Stimulated activated CD4-positive, alpha-beta T cell treated with anti-CD3 and anti-CD28 coated beads, TNF-alpha, amount 100 ng/mL, for 1 hour (primary cell): ENCODE measurements at places on chromosomes 2 and 18.

DNA sequence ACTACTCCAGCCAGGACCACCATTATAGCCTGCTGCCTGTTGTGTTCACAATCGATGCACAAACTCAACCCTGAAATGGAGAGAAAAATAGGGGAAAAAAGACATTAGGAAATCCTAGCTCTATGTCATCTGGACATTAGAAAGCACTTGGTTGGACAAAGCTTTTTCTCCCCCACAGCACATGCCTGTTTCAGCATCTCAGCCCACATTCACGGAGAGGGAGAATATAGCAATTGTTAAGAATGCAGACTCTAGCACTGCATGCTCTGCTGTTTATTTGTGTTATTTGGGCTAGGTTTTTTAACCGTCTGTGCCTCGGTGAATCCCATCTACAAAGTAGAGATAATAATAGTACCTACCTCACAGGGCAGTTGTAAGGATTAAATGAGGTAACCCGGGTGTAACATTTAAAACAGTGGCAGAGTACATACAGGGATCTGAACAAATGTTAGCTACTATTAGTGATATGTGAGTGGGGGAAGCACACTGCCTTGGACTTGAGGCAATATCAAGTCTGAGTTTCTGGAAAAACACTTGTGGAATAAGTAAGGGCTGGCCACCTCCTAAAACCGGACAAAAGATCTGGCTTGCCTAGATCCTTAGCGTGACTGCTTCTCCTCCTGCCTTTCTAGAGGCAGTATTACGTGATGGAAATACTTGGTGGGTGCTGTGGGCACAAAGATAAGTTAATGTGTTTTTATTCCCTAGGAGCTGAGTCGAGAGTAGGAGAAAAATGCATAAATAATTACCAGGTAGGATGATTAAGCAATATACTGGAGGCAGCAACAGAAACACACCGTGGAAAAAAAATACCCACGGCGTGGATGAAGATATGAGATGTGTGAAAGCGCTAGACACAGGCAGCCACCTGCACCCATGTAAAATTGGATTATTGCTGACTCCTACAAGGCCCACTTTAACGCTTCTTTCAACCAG is 1.0 kb upstream of the PPP1CB start:
- no peak for DNase-seq

- DNase-seq, result no peak
Observed at GRCh38 chr2:24918326-24919036, 1.6 kb downstream of the ADCY3 start.

DNA sequence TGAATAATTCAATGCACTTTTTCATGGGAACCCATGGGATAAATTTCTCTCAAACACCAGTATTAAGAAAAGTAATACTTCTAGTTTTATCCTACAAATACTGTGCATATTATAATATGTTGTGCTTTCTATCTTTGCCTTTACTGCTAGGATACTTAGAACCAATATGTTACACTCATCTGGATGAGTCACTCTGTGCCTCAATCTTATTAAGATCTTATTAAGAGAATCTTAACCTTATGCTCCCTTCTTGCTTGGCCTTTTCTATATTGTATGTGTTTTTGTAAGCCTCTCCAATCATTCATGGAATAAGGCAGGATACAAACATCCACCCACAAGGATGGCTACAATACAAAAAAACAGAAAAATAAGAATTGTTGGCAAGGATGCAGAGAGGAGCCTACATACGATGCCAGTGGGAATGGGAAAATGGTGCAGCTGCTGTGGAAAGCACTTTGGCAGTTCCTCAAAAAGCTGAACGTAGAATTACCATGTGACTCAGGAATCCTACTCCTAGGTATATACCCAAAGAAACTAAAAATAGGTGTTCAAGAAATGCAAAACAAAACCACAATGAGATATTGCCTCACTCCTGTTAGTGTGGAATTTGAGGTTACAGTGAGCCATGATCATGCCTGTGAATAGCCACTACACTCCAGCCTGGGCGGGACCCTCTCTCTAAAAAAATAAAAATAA is 10.7 kb upstream of the TWSG1 start:
- DNase-seq, result no peak

GRCh38 chr2:140641163-140641562 is 1489.7 kb downstream of the LRP1B start:
- DNase-seq, result no peak

DNA sequence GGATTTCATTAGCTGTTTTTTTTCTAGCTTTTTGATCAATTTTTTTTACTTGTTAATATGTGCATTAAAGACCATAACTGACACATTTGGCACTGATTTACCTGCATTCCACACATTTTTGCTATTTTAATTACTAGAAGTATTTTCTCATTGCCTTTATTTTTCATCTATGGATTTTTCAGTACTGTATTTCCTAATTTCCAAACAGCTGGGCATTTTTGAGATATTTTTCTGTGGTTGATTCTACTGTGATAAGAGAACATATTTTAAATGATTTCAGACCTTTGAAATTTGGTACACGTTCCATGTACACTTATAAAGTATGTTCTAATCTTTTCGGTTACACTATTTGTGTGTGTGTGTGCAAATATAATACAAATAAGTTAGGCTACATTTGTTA is 135.3 kb downstream of the PARD3B start:
- DNase-seq, result no peak

- no peak for DNase-seq
Observed at GRCh38 chr2:5734859-5735520, 42.8 kb downstream of the SOX11 start.

DNA sequence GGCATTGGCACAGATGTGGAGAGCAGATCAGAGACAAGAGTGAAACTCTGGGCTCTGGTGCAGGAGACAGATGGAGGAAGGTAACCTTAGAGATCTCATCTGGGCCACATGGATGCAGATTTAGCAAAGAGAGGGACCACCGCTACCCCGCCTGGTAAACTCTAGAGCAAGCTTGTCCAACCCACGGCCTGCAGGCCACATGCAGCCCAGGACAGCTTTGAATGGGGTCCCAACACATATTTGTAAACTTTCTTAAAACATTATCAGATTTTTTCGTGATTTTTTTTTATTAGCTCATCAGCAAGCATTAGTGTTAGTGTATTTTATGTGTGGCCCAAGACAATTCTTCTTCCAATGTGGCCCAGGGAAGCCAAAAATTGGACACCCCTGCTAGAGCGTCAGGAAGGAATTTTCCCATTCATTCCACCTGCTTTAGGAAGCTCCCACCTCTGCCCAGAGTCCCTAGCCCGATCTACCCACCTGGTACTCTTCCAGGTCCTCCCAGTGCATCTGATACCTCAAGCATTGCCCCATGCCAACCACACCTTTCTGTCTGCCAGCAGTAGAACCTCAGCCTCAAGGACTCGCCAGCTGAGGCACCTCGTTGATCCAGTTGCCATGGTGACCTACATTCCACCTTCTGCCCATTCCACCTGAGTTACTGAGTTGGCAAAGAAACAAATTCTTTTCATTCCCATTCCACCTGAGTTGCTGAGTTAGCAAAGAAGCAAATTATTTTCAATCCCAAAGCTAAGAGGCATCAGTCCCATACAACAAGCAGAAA is at the start of gene CIB4:
TSS of gene CIB4 (minus strand) at position 586 of the 784 bp plus-strand sequence. CDS start at position 534, 52 bp downstream.
- DNase-seq, result no peak
